ENCODE measurements at places on chromosomes 2 and 18.

GRCh38 chr2:64439194-64439593 lies 14.8 kb upstream of the LGALSL start:
- no peak for DNase-seq

GRCh38 chr2:228646061-228646460 lies 464.6 kb upstream of the SPHKAP start:
- DNase-seq: peak; percentile 12

GRCh38 chr18:7669361-7669760 lies 102.2 kb downstream of the PTPRM start:
- no peak for DNase-seq

GRCh38 chr18:62460851-62461300 lies 61.9 kb upstream of the ZCCHC2 start:
- no peak for DNase-seq

- no peak for DNase-seq
These were observed 12.7 kb downstream of the CNDP2 start for GRCh38 chr18:74508821-74509225.

DNA sequence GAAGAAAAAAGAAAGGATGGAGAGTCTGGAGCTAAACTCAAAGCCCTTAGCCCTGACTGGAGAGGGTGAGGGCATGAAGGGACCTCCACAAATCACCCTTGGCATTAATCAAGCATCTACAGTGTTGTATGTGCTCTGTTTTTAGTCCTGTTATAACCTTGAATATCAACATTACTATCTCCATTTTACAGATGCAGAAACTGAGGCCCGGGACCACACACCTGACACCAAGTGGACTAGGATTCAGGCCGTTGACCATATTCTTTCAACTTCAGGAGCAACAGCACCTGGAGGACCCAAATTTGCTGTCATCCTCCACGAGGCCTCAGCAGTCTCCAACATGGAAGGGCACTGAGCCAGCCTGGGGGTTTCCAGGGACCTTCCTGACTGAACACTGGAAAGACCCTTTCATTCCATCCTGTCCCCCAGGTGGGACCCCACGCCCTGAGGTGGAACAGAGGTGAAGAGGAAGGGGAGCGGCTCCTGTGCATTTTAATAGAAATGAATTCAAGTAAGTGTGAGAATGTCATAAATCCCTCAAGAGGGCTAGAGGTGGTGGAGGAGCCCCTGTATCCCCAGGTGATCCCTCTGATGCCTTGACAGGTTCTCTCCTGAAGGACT lies 41.0 kb downstream of the SERTAD2 start:
- no peak for DNase-seq

- DNase-seq: no peak
These were observed 345.5 kb downstream of the RNF144A start for GRCh38 chr2:7262727-7263126.

GRCh38 chr2:230796280-230796862 lies 68.4 kb upstream of the ITM2C start:
- peak; percentile 57 for DNase-seq

DNA sequence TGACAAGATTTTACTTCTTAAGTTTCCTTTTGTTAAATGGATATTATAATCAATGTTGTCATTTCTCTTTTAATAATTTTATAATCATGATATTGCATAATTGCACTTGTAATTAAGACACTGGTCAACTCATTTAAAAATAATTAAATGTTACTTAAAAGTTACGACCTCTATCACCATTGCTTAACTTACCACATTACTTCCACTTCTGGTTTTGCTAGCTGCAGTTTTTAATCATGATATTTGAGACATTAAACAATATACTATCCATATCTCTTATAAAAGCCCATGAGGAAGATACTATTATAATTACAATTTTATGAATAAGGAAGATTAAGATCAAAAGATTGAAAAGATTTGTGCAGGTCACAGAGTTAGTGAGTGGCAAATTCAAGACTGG lies 502.0 kb downstream of the RNF144A start:
- DNase-seq: no peak

DNA sequence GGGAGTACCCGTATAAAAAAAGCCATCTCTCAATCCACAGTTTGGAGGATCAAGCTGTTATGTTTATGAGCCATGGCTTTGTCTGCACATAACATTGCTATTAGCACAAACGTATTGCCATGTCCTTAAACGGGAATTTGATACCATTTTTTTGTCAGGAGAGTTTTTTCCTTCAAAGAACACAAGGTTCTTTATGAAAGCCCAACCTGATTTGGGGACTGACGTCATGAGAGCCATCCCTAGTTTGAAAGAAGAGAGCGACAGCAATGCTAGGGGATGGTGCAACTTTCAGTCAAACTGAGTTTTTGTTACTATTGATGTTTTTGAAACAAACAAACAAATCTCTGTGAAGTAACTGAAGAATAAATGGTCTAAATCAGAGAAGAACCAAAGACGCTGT lies 376.6 kb downstream of the EIPR1 start:
- DNase-seq: no peak

DNA sequence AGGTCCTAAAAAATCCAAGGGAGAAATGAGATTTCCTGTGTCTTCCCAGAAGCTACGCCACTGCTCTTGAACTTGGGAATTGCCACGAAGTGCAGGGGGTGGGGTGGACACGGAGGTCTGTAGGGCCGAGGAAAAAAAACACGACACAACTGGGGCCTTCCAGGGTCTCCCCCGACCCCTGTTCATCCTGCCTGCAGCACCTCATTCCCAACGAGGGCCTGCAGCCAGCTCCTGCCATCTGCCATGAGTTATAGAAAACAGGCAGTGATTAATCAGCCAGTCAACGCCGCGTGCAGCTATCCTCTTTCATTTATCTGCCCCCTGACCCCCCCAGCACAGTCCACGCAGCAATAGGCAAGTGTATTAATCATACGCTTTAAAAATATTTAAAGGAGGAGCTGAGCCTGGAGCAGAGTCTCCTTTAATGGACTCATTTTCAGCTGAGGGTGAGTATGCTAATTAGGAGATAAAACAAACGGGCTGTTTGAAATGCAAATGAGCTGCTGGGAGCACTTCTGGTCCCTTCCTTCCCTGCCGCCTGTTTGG lies 209.9 kb downstream of the TFCP2L1 start:
- DNase-seq: peak; percentile 95

DNA sequence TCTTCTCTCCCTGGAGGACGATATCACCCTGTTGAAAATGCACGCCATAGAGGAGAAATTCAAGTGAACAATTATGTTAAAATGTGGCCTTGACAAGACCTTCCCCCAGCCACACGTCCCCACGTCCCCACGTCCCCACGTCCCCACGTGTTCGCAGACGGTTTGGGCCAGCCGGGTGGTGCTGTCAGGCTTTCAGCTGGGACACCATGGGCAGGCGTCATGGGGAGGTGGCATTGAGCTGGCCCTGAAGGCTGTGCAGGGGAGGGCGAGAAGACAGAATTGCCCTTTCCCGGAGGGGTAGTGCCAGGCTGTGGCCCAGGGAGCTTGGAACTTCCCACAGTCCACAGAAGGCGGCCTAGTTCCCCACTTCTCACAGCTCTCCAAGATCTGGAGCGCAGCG lies 240.7 kb upstream of the RAB6C start:
- DNase-seq: no peak

DNA sequence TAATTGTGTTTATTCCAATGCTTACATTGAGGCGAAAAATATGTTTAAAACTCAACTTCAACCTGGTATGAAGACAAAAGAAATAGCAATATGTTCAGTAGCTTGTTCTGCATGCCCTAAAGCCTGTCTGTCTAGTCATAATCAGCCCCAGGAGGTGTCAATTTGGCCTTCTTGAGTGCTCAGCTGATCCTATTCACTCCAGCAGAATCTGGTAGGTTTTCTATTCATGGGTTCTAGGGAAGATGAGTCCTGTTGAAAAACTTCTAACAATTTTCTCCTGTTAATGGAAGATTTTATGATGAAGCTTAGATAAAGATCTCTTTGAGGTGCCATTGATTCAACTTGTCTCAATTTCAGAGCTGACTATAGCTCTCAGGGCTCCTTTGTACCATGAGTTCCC lies 402.0 kb upstream of the UBE2E3 start:
- DNase-seq: no peak

DNA sequence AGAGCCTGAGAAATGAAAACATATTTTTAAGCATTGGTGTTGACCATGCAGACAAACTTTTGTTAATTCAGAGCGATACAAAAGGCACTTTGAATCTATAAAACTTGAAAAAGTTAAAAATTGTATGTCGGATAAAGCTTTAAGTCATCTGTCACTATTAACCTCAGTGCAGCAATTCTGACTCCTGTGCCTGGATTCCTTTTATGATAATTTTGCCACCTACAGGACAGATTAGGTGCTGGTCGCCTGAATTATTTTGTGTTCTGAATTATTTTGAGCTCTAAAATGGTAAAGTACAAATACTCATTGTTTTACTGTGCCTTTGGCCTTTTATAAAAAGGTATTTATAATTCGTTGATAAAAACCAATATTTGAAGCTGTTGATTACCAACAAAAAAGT lies 19.4 kb upstream of the RNF138 start:
- DNase-seq: no peak

DNA sequence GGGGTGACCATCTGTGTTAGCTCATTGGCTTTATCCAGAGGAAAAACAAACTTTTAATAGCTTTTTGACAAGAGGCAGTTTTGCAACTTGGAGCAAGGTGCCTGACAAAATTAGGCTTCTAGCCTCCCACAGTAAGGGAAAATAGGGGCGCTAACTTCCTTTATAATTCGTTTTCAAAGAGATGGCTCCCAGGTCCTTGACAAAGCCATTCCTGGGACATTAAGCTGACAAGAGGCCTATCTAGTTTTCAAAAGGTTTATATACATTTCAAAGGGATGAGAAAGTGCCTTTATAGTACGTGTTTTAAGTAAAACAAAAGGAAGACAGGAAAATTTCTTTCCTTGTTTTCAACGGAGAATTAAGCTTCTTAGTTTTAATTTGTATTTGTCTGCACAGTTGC lies 159.4 kb upstream of the GCFC2 start:
- no peak for DNase-seq

GRCh38 chr2:20430461-20431300 lies 16.2 kb upstream of the RHOB start:
- DNase-seq: no peak

GRCh38 chr2:198916548-198917080 lies 541.1 kb downstream of the SATB2 start:
- no peak for DNase-seq

DNA sequence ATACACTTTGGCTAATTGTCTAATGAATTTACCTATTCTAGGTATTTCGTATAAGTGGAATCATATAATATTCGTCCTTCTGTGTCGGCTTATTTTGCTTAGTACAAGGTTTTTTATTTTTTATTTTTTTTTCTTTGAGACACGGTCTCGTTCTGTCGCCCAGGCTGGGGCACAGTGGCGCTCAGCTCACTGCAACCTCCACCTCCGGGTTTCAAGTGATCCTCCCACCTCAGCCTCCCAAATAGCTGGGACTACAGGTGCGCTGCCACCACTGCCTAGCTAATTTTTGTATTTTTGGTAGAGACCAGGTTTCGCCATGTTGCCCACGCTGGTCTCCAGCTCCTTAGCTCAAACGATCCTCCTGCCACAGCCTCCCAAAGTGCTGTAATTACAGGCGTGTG lies 38.2 kb downstream of the PCBP1 start:
- DNase-seq: no peak

DNA sequence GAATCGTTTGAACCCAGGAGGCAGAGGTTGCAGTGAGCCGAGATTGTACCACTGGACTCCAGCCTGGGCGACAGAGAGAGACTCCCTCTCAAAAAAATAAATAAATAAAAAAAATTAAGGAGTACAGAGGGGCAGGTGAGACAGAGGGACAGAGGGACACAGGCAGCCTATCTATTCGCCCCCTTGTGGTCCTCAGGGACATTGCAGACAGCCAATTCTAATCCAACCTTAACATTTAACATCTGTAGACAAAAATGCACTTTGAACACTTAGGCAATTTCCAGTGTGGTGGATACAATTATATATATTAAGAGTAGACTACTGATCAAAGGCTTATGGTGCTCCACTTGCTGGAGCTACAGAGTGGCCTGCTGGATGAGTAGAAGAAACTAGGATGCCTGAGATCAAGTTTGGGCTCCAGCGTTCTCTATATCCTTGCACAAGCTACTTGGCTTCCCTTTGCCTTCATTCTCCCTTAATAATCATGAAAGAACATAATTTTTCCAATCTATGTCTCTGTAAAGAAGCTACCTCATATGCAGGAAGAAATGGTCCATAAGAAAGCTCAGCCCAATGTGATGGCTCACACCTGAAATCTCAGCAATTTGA lies 8.2 kb upstream of the SMARCAL1 start:
- peak; percentile 33 for DNase-seq

GRCh38 chr2:143906850-143907249 lies 613.1 kb downstream of the ZEB2 start:
- no peak for DNase-seq

DNA sequence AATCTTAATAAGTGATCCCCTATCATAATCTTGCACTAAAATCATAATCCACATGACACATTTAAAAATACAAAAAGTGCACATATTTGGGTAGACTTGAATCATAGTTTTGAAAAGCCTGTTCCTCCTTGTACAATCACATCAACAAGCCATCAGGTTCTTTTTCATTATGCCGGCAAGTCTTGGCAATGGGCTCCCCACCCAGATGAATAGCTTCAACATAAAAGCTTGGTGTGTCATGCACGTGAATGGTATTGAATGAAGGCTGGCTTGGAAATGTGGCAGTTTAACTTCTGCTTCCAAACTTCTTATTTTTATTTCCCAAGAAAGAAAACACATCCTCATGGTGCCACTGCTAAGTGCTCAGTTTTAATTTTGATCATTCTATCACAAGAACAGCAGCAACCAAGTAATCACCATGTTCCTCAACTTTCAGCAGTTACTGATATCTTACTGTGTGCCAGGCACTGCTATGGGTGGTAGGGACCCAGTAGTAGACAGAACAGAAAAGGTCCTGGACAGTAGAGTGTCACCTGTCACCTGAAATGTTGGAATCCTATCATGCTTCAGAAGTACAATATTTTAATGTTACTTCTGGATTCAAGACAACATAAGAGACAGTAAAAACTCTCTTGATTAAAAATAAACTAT lies 89.9 kb downstream of the AP1S3 start:
- DNase-seq: no peak
